Head of caudate nucleus (tissue), 42 donors: ENCODE measurements at places on chromosomes 4 and X.
A peak's percentile ranks its signal among the peaks of the same experiment; 100 is the strongest.

- no peak for DNase-seq
Observed at GRCh38 chrX:32599156-32599555, 612.2 kb downstream of the DMD start.

DNA sequence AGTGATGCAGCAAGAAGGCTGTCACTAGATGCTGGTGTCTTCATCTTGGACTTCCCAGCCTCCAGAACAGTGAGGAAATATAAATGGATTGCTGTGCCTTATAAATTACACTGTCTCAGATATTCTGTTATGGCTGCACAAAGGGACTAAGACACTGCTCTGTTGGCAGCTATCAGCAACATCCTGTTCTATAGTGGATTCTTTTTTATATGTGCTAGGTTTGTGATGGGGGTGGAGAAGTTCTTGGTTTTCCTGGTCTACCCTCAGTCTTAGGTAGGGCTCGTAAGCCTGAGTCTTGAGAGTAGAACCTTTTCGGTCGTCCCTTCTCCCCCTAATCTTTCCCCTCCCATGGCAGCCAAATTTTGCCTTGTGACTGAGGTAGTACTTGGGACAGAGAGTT lies 17.3 kb downstream of the STIM2 start:
- no peak for DNase-seq

GRCh38 chr4:168308912-168309311 lies 9.6 kb downstream of the DDX60 start:
- no peak for DNase-seq

- DNase-seq: no peak
Observed at GRCh38 chr4:64899563-64899962, 490.3 kb upstream of the TECRL start.

GRCh38 chr4:1869530-1870327 lies 1.5 kb upstream of the NSD2 start:
- DNase-seq: peak; percentile 36

- no peak for DNase-seq
Observed at GRCh38 chr4:169017971-169018370, 7.9 kb upstream of the CBR4 start.

DNA sequence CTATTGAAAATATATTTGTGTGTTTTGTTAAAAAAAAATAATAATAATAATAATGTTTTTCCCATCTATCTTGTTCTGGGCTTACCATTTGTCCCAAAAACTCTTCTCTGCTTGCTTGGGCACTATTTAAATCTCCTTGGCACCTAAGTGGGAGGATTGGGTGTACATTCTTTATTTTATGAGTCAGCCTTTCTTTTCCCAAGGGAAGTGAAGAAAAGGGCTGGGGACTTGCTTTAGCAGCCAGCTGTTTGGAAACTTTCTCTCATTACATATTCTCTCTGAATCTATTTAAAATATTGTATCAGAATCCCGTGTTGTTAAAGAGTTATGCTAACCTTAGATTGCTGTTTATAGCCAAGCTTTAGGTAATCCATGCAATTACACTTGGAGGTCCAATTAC lies 2332.4 kb downstream of the ARAP2 start:
- no peak for DNase-seq

GRCh38 chrX:14497184-14497666 lies 32.1 kb upstream of the GLRA2 start:
- DNase-seq: no peak

GRCh38 chr4:31185014-31185585 lies 464.9 kb downstream of the PCDH7 start:
- no peak for DNase-seq

DNA sequence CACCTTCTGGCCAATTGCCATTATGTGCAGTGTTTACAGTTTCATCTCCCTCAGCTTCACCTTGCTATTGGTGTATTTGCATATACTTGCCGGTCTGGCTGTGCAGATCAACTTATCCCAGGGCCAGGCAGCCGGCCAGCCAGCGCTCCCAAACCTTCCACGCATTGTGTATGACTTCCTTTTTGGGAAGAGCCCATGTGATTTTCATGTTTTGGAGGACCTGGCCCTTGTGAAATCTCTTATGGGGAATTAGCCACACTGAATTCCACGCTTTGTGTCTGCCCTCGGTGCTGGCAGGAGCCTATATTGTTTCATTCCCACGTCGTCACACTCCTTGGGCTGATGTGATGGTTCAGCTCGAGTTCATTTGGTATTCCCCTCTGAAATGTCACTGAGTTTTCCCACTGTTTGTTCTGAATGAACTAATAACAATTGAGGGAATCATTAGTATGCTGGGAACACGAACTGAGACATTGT lies 6.0 kb upstream of the PDLIM3 start:
- DNase-seq: no peak

- no peak for DNase-seq
Observed at GRCh38 chrX:15619053-15619755, 18.4 kb upstream of the ACE2 start.

DNA sequence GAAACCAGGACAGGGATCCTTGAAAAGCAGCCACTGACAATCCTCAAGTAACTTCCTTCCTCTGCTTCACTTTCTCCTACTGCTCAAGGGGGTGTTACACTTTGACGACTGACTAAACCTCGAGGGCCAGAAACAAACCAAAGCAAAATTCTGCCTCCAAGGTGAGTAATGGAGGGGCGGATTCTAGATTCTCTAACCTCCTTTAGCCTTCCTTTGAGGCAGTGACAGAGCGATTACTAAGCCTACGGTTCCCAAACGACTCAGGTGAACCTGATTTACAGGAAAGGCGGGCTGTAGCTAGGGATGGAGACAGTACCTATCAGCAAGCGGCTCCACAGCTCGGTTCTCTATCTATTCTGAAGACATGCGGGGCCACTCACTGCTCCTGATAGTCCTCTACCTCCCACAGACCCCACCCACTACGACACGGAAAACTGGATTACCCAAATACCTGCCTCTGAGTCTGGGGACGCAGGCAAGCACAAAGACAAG lies 487 bp downstream of the TBCK start:
- no peak for DNase-seq

- no peak for DNase-seq
Observed at GRCh38 chr4:11471618-11472017, 42.9 kb upstream of the HS3ST1 start.

- no peak for DNase-seq
Observed at GRCh38 chrX:68532831-68533533, 34.1 kb downstream of the YIPF6 start.

- DNase-seq: no peak
Observed at GRCh38 chr4:7288751-7289523, 96.6 kb downstream of the SORCS2 start.

DNA sequence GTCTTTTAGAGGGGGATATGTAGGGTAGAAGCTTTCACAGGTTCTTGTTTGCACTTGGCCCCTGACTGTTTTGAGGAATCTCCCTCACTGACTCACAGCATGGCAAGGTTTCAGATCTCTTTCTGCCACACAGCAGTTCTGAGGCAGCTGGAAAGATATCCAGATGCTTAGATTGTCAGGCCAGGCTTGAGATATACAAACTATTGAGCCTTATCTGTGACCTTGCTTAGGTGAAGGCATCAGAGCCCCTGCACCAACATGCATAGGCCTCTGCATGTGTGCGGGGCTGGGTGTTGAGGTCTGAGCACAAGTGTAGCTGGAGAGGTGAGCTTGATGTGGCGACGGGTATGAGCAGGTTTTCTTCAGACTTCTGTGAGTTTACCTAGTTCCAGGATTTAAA lies 80.9 kb upstream of the MSANTD1 start:
- DNase-seq: no peak

DNA sequence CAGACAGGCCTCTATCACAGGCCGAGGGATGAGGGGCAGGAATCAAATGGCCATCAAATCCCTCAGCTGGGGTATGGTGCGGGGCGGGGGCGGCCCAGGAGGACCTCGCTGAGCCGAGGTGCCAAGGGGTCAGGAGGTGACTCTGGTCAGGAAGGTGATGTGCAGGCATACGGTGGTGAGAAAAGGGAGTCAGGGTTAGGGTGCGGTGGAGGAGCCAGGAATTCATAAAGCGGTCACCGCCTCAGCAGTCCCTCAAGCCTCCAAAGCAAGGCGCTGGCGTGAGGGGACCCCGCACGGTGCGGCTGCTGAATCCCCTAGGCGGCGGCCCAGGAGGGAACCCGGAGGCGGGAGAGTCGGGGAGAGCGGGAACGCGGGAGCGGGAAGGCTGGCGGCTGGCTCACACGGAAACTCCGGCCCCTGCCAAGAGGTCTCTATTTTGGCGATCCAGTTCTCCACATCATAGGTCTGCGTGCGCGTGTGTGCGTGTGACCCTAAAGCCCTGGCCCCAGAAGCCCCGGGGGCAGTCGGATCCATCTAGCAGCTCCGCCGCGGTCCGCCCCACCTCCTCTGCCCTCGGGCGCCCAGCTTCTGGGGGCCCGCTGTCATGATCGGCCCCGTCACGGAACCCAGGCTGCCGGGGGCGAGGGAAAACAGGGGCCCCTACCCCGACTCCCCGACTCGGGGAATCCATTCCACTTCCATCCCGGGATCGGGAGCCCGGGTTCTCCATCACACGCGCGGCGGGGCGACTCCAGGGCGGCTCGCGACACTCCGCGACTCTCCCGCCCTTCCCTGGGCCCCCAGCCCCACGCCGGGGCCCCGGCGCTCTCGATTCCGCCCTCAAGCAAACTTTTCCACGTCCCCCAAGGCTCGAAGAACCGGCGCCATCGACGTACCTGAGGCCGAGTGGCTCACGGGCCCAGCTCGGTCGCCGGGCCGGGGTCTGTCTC lies 593 bp downstream of the ELF4 start:
- DNase-seq: no peak

DNA sequence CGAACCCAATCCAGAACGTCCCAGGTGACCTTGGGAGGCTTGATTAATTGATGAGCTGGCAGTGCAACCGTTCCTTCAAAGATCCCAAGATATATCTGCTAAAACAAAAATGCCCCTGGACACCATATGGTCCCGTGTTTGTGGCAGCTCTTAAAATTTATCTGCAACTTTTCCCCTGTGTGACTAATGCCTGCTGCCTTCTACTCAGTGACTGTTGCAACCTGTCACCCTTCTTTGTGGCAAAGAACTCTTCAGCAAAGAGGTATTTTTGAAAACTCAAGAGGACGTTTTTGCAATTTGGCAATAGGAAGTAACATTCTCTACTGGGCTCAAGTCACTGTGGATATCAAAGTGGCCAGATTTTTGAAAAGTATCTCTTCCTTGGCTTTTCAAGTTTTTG lies 75.8 kb upstream of the SOD3 start:
- no peak for DNase-seq

DNA sequence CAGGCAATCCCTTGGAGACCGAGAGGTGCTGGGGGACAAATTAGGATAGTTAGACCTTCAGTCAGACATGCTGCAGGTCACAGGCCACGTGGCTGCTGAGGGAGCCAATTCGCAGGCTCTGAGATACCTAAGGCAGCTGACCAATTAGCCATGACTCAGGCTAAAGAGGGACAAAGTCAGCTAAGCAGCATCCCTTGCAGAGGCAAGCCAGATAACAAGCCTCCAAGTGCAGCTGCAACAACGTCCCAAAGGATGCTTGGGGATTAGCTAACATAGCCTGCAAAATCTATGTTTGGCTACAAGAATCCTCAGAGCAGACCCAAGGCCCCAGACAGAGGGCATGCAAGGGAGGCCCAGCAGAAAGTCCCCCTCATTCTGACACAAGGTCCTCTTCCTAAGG lies 93.5 kb downstream of the SEL1L3 start:
- no peak for DNase-seq

GRCh38 chrX:2676794-2677675 lies 14.1 kb upstream of the CD99 start:
- DNase-seq: no peak

- no peak for DNase-seq
Observed at GRCh38 chr4:90105274-90105673, 21.9 kb upstream of the CCSER1 start.

- no peak for DNase-seq
Observed at GRCh38 chrX:103183912-103184311, 31.0 kb upstream of the BEX4 start.

GRCh38 chrX:150293311-150294013 lies 69.7 kb upstream of the MAMLD1 start:
- no peak for DNase-seq

DNA sequence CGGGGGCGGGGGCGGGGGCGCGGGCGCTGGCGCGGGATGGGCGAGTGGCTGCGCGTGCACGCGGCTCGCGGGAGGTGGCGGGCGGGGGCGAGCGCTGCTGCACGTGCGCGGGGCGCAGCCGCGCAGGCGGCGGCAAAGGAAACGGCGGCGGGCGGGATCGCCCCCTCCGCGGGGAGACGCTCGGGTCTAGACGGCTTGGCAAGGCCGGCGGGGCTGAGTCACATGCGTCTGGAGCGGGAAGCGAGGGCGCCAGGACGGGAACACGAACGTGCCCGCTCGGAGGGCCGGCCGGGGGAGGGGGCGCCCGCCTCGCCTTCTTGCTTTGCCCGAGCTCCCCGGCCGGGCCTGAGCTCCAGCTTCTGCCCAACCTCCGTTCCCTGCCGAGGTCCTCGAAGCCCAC lies 4.3 kb upstream of the HAUS7 start:
- peak; percentile 47 for DNase-seq

DNA sequence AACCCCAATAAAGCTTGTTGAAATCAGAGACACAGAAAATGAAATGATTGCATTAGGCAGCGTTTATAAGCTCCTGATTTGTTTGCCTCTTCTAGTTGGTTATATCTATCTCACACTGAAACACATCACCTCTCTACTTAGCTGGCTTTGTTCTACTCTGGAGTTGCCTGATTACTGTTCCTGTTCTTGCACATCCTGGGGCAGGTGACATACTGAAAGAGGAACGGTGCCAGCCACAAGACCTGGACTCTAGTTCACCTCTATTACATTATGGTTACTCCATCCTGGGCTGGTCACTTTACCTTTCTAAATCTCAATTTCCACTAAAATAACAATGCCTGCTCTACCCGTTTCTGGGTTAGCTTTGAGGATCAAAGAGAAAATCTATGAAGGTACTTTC lies 47.9 kb downstream of the TRIM2 start:
- DNase-seq: no peak

DNA sequence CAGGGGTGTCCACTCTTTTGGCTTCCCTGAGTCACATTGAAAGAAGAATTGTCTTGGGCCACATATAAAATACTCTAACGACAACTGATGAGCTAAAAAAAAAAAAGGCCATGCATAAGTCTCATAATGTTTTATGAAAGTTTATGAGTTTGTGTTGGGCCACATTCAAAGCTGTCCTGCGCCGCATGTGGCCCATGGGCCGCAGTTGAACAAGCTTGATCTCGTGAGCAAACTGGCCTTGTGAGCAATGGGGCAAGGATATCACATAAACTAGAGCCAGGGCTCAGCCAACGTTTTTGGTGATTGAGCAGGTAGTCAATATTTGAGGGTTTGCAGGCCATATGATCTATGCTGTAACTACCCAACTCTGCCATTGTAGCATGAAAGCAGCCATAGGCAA lies 44.6 kb upstream of the PHKA2 start:
- no peak for DNase-seq

GRCh38 chr4:141560056-141560455 lies 76.3 kb upstream of the IL15 start:
- no peak for DNase-seq

- DNase-seq: no peak
Observed at GRCh38 chrX:118212817-118213183, 96.2 kb upstream of the KLHL13 start.

- DNase-seq: no peak
Observed at GRCh38 chrX:152902502-152902820, 4.6 kb downstream of the ZNF185 start.
